ENCODE measurements at places on chromosomes 16 and 17. TPM values are rescaled to one million over a fixed set of nuclear protein-coding genes. Genes with fewer than 3 reads are reported as not detected.

DNA sequence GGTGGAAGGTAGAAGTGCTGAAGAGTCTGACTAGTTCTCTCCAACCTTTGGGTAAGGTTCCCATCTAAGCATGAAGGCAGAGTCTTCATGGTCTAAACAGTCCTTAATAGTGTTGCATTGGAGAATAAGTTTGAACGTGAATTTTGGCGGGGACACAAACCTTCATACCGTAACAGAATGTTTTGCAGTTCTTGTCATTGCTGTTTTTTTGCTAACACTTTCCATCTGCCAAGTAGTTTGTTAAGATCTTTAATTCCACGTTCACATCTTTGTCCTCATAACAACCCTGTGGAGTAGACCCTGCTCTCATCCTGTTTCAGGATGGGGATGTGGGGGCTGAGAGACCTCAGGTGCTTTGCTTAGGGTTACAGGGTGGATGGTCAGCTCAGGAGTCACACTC, 936.9 kb upstream of the EEF2KMT start:
- DNase-seq, result no peak

The UTS2R gene
- not detected for total RNA-seq

DNA sequence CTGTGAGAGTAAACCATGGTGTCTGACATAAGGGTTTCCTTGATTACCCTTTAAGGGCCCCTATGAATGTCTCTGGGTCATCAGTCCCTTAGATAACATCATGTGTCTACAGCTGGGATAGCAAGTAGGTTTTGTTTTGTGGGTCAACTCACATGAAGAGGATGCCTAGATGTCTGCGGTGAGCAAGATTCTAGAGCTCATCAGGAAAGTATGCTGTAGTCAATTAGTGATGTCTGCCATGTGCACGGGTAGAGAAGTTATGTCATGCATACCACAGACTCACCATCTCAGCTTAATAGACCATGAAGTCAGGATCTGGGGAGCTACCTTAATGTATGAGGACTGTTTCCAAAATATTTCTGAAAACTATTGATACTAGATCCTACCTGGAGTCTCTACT, 57.5 kb downstream of the CDH13 start:
- DNase-seq, result no peak

The CRHR1 gene
- not detected for total RNA-seq

DNA sequence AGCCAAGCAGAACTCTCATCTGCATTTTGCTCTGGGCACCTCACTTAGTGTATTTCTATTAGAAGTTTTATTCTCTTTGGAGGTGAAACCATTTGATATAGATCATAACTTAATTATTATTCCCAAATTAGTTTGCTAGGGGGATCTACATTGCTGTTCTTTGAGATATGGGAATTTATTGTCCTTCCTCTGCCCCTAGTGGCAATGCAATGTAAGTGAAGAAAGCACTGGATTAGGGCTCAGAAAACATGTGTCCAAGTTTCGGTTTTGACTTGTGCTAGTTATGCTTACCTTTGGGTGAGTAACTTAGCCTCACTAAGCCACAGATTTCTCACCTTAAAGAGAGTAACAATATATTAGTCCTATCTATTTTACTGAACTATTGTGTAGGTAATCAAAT, 2.9 kb downstream of the KRT39 start:
- DNase-seq, result peak; percentile 51

DNA sequence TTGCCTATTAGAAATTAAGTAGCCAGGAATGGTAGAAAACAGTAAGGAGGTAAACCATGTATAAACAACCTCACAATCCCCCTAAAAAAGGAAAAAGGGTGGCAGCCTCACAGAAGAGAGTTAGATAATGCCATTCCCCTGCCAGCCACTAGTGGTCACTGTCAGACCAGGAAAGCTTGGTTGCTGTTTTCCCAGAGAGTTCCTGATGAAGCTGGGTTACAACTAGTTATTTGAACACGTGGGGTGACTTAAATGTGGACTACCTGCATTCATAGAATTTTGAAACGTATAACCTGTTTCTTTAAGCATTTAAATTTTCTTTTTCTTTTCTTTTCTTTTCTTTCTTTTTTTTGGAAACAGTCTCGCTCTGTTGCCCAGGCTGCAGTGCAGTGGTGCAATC, 5.8 kb downstream of the GPRC5C start:
- DNase-seq, result no peak

- peak; percentile 36 for DNase-seq
Observed at GRCh38 chr17:81044764-81045589, 10.0 kb downstream of the BAIAP2 start.

The PHF23 gene
- 115 TPM for total RNA-seq

The CMTR2 gene
- 18.9 TPM for total RNA-seq

The TEX19 gene
- 1.4 TPM for total RNA-seq

The UTP4 gene
- 72.3 TPM for total RNA-seq

DNA sequence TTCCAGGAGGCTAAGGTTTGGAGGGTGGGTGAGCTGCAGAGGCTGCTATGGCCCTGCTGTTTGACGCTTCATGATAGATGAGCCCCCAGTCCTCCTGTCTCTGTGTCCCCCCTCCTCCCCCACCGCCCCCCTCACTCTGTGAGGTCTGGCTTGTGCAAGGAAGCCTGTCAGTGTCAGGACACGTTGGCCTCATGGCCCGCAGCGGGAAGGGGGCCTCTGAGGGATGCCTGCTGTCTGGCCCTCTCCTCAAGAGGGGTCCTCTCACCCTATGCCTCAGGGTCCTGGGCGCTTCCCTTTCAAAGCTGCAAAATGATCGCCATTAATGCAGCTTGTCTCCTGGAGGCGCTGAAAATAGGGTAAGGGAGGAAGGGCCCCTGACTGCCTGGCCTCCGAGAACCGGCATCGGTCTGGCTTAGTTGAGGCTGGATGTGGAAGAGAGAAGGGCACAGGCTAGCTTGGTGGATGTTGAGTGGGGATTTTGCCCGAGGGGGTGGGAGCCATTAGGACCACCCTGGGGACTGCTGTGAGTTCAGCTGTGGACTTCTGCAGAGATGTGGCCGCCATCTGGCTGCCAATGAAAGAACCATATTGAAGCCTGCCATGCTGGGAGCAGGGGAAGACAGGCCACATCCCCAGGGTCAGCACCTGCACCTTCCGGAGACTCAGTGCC, 14.8 kb upstream of the GOSR2 start:
- DNase-seq, result no peak

- peak; percentile 56 for DNase-seq
Observed at GRCh38 chr17:40803617-40804082, 3.9 kb upstream of the KRT28 start.

GRCh38 chr16:23408823-23409298, 44.1 kb downstream of the COG7 start:
- no peak for DNase-seq

All from HT1080 (cell line).